ENCODE measurements at places on chromosomes 7 and 10.

GRCh38 chr10:103595933-103596726 is 102.6 kb downstream of the NEURL1 start:
- DNase-seq: no peak

GRCh38 chr7:47385536-47386125 is 196.3 kb downstream of the TNS3 start:
- no peak for DNase-seq

- DNase-seq: no peak
These were observed 6.5 kb downstream of the EVX1 start for GRCh38 chr7:27248911-27249723.

DNA sequence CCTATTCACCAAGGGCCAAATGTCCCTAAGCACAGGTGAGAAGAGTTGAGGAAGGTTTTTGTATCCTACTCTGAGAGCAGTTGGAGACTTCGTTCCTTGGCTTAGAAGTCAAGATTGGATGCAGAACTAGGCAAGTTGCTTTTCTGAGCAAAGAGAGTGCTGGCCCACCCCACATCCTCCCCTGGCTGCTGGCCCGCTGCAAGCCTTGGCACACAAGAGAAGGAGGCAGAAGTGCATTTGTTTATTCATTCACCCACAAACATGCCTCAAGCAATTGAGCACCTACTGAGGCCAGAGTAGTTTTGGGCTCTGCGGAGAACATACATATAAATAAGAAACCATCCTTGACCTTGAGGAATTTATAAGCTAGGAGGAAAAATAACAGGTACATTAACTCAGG is 318.9 kb downstream of the KCNMA1 start:
- DNase-seq: no peak

DNA sequence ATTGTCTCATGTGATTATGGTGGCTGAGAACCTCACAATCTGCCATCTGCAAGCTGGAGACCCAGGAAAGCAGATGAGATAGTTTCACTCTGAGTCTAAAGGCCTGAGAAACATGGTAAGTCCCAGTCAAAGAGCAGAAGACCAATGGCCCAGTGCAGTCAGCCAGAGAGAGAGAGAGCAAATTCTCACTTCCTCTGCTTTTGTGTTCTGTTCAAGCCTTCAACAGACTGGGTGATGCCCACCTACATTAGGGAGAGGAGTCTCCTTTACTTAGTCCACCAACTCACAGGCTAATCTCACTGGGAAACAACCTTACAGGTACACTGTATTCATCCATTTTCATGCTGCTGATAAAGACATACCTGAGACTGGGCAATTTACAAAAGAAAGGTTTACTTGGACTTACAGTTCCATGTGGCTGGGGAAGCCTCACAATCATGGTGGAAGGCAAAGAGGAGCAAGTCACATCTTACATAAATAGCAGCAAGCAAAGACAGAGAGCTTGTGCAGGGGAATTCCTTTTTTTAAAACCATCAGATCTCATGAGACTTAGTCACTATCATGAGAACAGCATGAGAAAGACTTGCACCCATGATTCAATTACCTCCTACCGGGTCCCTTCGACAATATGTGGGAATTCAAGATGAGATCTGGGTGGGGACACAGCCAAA is 4.7 kb upstream of the FRMPD2 start:
- peak; percentile 77 for DNase-seq

DNA sequence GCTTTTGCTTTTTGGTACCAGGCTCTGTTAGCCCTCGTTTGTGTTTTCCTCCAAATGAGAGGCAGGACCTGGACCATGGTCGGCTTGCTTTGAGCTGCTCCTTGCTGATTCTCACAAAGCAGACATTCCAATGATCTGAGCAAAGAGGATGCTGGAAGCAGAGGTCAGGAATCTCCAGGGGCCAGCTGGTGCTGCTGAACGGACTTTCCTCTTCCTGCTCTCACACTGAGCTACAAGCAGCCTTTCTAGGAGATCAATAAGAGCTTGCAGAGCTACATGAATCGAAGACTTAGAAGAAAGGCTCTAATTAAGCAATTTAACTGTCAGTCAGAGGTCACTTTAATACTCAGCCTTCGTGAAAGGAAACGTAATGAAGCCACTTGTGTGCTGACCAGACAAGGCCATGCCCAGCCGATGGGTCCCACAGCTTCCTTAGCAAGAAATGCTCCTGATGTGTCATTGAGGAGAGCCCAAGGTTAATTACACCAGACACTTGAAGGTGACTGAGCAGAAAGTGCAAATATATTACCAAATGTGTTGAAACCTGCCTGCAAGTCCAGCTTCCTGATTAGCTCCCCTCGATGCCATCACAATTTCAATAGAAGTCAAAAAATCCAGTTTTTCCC is 151.3 kb upstream of the RSU1 start:
- DNase-seq: peak; percentile 55

- DNase-seq: no peak
These were observed 55.0 kb downstream of the PKD1L1 start for GRCh38 chr7:47893238-47893637.

DNA sequence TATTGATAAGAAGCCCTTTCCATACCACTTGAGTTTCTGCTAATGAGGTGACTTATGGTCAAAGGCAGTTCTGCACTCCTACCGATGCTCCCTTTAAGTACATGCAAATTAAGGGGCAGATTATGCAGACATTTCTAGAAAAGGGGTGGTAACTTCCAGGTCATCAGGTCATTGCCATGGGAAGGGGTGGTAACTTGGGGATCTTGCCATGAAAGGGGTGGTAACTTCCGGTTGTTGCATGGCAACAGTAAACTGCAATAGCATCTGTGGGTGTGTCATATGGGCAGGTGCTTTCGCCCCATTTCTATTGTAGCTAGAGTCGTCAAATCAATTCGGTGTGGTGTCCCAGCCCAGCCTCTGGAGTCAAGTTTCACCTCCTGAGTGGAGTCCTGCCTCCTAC is 150.9 kb downstream of the UBE2H start:
- no peak for DNase-seq

DNA sequence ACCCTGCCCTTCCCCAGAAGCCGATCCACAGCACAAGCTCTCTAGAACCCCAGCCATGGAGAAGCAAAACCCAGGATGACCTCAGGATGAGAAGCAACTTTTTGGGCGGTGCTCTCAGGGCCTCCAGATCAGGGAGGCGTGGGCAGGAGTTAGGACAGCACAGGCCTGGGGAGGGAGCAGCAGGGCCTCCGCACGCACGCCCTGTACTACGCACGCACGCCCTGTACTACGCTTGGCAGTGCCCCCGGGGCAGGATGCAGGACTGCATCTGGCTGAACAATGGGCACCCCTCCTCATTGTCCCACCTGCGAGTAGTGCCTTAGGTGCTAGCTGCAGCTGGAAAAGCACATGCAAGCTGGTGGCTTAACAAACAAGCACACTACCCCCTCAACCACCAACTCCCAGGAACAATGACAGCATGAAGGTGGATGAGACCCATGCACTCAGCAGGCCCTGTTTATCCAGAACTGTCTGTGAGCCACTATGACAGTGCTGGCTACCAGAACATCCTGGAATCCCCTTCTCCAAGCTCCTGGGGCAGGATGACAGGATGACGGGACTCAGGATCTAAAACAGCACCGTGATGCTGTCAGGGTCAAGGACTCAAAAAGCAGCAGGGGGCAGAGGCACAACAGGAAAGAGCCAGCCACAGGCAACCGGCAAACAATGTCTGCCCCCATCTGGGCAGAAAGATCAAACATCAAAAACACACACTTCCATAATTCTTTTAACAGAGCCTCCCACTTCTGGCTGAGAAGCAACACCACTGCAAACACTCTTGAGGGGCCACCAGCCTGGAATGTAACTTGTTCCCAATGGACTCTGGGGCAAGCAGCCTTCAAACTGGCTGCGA is 11.8 kb downstream of the PODXL start:
- no peak for DNase-seq

DNA sequence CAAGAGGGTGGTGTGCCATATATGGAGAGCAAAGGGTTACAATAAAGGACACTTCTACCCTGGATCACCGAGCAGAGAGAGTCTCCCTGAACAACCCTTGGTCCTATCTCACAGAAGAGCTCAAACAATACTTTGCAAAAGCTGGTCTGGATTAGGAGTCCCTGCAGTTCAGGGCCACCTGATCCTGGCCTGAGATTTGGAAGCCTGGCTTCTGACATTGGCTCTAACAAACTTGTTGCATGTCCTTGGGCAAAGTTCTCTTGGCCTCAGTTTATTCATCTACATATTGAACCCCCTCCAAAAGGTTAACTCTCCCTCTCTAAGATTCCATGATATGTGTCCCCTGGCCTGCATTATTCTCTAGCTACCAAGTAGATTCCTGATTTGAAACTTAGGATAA is 1.7 kb downstream of the RBP4 start:
- DNase-seq: no peak

GRCh38 chr7:150955519-150956394 is 22.4 kb downstream of the KCNH2 start:
- DNase-seq: no peak

GRCh38 chr7:97971120-97971989 is 18.6 kb downstream of the OCM2 start:
- peak; percentile 10 for DNase-seq

GRCh38 chr7:107387573-107388219 is 82.2 kb upstream of the GPR22 start:
- DNase-seq: no peak

DNA sequence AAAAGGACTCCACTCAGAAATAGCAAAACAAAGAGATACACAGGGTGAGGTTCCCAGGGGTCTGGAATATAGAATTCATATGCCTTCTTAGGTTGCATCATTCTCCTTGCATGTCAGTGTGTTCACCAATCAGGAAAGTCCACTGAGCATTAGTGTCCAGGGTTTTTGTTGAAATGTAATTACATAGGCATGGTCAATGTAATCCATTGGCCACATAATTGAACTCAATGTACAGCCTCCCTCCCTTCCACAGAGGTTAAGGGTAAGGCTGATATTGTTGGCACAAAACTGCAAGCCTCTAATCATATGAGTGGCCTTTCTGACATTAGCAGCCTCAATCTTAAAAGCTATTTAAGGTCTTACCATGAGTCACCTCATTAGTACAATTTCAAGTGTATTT is 736.1 kb upstream of the VSTM2A start:
- no peak for DNase-seq

- DNase-seq: no peak
These were observed 54.9 kb downstream of the PDGFA start for GRCh38 chr7:464454-465401.
